ENCODE measurements at places on chromosomes 1 and 21.

DNA sequence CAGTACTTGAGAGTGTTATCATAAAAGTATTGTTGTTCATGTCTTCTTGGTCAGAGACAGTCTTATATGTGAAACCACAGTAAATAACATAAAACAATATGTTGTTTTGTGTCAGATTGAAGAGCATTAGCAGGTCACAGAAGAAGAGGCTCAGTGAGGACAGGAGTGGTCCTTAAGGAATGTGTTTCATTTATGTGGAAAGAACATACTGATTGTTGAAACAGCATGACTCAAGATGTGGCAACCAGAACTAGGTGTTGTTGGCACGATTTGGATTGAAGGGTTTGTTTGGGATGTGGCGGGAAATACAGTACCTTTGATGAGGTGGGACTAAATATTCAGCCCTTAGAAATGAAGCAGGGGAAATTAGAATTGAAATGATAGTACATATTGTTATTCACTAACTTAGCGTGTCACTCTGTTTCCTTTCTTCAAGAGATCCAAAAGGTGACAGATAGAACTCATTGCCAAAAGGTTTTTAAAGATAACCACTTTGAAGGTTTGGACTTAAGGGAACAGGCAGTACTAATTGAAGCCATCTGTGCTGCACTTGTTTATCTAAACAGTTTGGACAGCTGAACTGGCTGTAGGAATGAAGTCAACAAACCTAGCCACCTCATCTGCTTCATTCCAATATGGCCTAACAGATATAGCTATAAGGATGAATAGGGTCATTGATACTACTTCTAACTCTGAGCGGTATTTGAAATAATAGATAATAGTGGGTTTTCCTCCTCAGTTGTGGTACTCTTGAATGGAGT, 14.4 kb downstream of the RALGPS2 start:
- DNase-seq, result no peak

GRCh38 chr1:228064296-228064695, 18.2 kb upstream of the ARF1 start:
- DNase-seq, result no peak

GRCh38 chr1:223299553-223299952, 64.4 kb downstream of the SUSD4 start:
- DNase-seq, result no peak

- DNase-seq, result no peak
These were observed 801 bp upstream of the DDAH1 start for GRCh38 chr1:85465786-85466134.

GRCh38 chr1:1293263-1294249, 13.3 kb downstream of the SCNN1D start:
- no peak for DNase-seq

- DNase-seq, result no peak
These were observed 1.8 kb downstream of the NHLH2 start for GRCh38 chr1:115839029-115839678.
